ENCODE measurements at places on chromosomes 5 and 9. TPM values are rescaled to one million over a fixed set of nuclear protein-coding genes. Genes with fewer than 3 reads are reported as not detected.

EPB41L4B gene
- 13.4 TPM for polyA plus RNA-seq

ENTPD2 gene
- polyA plus RNA-seq: 66.8 TPM

DNA sequence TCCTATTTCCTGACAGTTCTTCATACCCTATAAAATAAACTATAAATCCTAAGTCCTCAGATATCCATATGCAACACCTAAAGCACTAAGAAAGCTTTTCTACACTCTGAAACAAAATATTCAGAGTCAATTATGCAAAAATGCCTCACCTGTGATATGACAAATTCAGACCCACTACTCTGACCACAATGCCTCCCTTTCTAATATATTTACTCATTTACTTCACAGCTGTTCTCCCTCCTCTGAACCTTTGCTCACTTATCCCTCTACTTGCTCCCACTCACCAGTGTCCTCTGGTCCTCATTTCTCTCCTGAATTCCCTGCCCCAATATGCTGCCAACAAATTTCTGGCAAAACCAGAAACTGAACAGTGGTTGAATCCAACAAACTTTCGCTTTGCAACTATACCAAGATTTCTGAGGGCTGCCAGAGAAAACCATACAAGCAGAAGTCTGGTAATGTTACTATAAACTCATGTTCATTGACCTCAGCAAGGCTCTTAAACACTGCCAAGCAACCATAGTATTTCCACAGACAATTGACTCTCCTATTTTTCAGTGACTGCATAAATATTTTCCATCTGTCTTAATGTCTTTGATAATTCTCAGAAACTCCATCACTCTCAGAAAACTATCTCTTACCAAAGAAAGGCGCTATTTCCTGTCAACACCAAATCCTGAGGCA lies 7.1 kb downstream of the CCNH start:
- no peak for DNase-seq

- DNase-seq: peak; percentile 74
Measured at GRCh38 chr5:76808141-76808691, 10.6 kb upstream of the F2RL1 start.

DNA sequence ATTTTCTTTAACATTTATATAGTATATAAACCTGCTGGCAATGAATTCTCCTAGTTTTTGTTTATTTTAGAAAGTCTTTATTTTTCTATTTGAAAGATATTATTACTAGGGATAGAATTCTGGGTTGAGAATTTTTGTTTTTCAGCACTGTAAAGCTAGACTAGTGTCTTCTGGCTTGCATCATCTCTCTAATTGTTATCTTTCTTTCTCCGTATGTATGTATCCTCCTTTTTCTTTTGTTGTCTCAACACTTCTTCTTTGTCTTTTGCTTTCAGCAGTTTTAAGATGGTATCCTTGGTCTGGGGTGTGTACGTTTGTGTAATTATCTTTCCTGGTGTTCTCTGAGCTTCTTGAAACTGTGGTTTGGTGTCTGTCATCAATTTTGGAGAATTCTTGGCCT lies 48.8 kb downstream of the FBXO4 start:
- DNase-seq: no peak

- no peak for DNase-seq
Measured at GRCh38 chr5:169258372-169259000, 42.5 kb downstream of the SLIT3 start.
